Large intestine (tissue), 12 donors: ENCODE measurements at places on chromosomes 13 and 19.

GRCh38 chr13:47932950-47933923 lies 67.8 kb downstream of the SUCLA2 start:
- DNase-seq: no peak

GRCh38 chr19:5395556-5395955 lies 54.9 kb upstream of the PTPRS start:
- DNase-seq: no peak

GRCh38 chr19:50921426-50922316 lies 10.5 kb upstream of the KLK4 start:
- no peak for DNase-seq

DNA sequence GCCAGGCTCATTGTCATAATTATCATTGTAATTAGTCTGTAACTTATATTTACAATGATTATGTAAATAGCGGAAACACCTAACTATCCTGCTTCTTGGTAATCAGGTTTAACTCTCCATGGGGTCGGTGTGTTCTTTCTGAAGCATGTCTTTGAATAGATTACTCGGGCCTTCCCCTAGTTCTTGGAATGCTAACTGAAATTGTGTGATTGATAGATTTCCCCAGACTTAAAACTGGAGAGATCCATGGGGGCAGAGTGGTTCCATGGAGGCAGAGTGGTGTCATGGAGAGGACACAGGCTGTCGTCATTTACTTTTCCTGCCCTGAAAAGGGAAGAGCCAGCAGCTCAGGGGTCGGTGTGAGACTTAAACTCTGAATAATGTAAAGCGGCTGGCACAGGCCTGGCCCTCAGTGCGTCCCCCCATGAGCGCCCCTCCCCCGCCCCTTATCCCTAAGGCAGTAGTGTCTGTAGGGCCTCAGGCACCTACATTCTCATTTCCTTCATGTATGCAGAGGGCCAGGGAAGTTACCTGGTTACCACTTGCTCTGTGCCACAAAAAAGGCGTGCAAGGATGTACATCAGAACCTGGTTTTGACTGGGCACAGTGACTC lies 225.1 kb downstream of the TM9SF2 start:
- DNase-seq: no peak
